Choroid plexus epithelial cell (primary cell): ENCODE measurements at places on chromosomes 6 and 20.
A peak's percentile ranks its signal among the peaks of the same experiment; 100 is the strongest.

DNA sequence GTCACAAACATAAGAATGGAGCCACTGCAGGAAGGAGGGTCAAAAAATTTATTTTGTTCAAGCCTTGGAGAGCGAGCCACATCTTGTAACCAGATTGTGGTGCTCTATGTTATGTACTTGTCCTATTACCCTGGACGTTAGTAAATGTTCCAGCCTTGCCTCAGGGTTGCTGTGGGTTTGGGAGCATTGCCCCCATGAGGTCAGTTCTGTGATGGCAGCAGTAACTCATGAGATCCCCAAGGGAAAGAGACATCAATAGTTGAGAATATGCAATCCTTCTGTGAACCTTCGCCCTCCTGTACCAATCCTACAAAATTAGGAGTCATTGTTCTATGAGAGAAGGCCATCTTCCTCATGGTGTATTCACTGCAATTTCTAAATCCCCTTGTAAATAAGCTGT lies 16.4 kb upstream of the CFAP206 start:
- peak; percentile 50 for DNase-seq

- DNase-seq, result no peak
These were observed 10.9 kb upstream of the SLC17A5 start for GRCh38 chr6:73664701-73665100.

GRCh38 chr20:38252292-38253288 lies 7.9 kb downstream of the KIAA1755 start:
- DNase-seq, result peak; percentile 53

GRCh38 chr6:88775866-88776571 lies 187.4 kb downstream of the RNGTT start:
- DNase-seq, result no peak

GRCh38 chr6:136669299-136669699 lies 119.1 kb upstream of the MAP7 start:
- DNase-seq, result peak; percentile 98

DNA sequence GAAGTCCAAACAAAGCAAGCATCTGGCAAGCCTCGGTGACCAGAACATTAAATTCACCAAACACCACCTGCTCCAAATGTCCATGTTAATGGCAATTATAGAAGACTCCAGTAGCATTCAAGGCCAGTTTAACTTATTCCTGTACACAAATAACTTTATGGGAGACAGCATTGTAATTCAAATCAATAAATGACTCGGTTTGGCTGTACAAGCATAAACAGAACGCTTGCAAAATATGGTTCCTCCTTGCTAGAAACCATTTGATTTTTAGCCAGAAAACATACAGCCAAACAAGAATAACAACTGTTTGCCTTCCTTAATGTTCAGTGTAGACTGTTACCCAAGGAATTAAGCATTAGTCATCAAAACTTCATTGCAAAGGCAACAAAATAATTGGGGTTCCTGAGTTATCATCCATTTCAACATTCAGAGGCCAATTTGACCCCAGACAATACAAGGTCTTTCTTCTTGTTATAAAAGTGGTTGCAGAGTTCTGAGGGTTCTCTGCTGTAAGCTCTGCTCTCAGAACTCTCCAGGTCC lies 125.1 kb downstream of the BFSP1 start:
- DNase-seq, result no peak

DNA sequence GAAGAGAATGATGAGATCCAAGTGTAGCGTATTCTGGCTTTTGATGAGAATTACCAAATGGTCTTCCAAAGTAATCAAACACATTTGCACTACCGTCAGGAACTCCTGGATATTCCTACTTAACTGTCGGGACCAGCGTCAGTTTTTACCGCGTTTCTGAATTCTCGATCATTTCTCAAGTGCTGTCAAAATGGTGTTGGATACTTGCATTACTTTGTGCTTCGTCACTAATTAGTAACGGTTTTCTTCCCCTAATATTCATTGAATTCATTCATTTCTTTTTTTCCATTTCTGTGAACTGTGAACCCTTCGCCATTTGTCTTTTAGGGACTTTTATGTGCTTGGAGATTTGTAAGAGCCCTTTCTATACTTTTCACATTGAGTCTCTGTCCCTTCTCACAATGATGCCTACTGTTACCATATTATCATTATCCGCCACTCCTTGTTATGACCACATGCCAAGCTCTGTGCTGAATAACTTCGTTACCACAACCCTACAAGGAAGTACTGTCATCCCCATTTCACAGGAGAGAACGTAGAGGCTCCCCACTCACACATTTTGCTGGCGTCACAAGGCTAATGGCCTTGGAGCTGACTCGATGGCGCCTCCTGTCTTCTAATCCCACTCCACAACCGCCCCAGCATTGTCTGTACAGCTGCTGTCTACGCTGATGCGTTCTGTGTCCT lies 74.2 kb upstream of the QKI start:
- DNase-seq, result no peak

- DNase-seq, result no peak
These were observed 205.1 kb downstream of the ANKRD60 start for GRCh38 chr20:58023346-58023745.

- DNase-seq, result peak; percentile 35
These were observed 91.0 kb downstream of the GFRA4 start for GRCh38 chr20:3572151-3572550.

GRCh38 chr6:158762787-158763433 lies 56.3 kb downstream of the EZR start:
- no peak for DNase-seq

DNA sequence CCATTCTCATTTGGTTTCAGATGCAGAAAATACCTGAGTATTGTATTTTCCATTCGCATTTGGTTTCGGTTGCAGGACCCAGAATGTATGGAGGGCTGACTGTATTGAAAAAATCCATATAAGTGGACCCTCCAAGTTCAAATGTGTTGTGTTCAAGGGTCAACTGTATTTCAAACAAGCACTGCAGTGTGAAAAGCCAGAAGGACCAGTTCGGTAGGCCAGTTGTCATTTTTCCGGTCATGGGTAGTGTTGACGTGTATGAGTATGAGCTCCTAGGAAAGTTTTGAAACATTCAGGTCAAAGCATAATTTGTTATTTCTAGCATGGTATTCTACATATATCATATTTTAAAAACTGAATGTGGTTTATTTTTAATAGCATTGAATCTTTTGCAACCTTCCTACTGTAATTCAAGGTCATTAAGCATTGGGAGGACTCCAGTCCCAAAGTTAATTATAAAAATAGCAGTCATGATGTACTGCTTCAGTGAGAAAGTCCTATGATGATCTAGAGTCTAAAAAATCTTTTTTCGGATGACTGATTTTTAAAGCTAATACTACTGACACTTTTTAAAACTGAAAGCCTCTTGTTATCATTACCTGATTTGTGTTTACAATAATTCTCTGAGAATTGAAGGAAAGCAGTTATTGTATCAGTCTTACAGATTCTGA lies 18.9 kb downstream of the NHSL1 start:
- DNase-seq, result no peak

- peak; percentile 90 for DNase-seq
These were observed 67.2 kb upstream of the TBC1D7 start for GRCh38 chr6:13395272-13396237.

- DNase-seq, result peak; percentile 72
These were observed 28.3 kb downstream of the MRS2 start for GRCh38 chr6:24431045-24431451.

- peak; percentile 25 for DNase-seq
These were observed 13.7 kb downstream of the KLHL31 start for GRCh38 chr6:53651764-53652401.

DNA sequence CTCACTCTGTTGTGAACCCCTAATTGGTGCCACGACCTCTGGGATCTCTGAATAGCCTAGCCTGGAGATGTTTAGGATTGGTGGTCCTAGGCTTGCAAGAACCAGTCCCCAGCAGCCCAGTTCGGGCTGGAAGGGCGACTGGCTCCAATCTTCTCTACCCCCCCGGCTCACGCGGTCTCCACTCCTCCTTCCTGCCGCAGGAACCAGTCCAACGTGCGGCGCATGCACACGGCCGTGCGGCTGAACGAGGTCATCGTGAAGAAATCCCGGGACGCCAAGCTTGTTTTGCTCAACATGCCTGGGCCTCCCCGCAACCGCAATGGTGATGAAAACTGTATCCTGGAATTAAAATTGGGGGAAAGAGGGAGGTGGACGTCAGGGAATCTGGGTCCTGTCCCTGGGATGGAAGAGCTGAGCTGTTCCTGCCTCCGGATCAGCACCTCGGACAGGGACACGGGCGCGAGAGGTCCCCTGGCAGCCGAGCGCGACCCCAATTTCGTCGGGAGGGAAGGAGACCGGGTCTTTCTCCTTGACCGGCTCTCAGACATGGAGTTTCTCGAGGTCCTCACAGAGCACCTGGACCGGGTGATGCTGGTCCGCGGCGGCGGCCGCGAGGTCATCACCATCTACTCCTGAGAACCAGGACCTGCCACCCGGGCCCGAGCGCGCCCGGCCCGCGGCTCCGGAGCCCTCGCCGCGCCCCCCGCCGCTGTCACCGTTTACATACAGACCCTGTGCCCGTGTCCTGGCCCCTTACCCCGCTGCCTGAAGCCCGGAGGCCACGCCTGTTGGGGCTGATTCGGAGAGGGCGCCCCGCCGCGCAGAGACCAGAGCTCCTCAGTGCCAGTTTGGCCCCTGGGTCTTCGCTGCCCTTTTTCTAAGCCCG lies 28.2 kb downstream of the SLC12A5 start:
- DNase-seq, result peak; percentile 52

GRCh38 chr6:143999406-143999805 lies 8.7 kb downstream of the PLAGL1 start:
- peak; percentile 74 for DNase-seq

GRCh38 chr20:34526466-34526865 lies 10.2 kb downstream of the DYNLRB1 start:
- no peak for DNase-seq

- no peak for DNase-seq
These were observed 110.5 kb downstream of the RTN4IP1 start for GRCh38 chr6:106518748-106519147.

DNA sequence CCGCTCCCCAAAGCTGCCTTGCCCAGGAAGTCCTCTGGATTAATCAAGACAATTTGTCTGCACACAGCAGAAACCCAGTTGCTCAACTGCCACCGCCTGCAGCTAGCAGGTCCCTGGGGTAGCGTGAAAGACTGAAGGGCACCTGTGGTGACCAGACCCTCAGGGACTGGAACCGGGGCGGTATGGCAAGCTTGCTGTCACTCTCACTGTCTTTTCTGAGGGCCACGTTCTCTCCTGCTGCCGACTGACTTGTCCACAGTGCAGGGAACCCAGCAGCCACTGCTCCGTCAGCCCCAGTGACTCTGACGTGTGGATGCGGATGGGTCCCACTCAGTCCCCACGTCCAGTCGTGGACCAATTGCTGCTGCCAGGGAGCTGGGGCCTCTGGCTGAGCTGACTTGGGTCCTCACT lies 72.8 kb upstream of the PMEPA1 start:
- DNase-seq, result no peak

DNA sequence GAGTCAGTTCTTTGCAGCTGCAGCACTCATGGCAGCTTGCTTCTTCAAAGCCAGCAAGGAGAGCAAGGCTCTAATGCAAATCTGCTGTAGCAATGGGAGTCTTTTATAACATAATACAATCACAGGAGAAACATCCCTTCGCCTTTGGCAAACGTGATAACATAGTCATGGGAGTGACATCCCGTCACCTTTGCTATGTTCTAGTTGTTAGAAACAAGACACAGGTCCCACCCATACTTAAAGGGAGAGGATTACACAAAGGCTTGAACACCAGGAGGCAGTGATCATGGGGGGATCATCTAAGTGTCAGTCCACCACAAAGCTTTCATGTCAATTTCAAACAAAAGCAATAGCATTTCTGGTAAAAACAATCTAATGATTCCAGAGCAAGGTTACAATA lies 40.1 kb upstream of the PHACTR2 start:
- no peak for DNase-seq

- no peak for DNase-seq
These were observed 31.6 kb downstream of the GSTA2 start for GRCh38 chr6:52731719-52732118.

- DNase-seq, result peak; percentile 77
These were observed 14.4 kb downstream of the SNRPC start for GRCh38 chr6:34771727-34772126.

- no peak for DNase-seq
These were observed 328.6 kb upstream of the PLCB4 start for GRCh38 chr20:8740265-8740664.

GRCh38 chr20:51679254-51679921 lies 88.8 kb downstream of the ATP9A start:
- no peak for DNase-seq

- DNase-seq, result no peak
These were observed 10.8 kb upstream of the AKAP7 start for GRCh38 chr6:131124336-131125071.

DNA sequence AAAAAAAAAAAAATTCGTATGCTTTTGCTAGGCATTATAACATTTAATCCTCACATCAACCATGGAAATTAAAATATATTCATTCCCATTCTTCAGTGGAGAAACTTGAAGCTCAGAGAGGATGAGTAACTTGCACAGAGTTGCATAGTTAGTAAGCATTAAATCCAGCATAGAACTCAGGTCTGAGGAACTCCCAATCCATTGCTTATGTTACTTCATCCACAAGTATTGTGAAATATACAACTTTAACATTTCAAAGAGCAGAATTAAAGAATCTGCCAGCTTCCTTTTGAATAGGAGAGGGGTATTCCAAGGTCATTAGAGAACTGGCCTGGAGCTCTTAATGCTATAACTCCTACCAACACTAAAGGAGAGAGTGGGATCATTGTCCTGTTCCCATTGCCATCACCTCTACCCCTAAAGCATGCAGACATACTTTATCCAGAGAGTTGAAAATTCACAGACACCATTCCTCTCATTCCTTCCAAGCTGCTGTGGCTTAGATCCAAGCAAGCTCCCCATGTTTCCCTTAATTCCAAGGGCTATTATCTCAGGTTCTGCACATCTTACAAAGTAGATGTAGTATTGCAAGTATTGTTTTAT lies 91.9 kb downstream of the FLRT3 start:
- DNase-seq, result peak; percentile 35

DNA sequence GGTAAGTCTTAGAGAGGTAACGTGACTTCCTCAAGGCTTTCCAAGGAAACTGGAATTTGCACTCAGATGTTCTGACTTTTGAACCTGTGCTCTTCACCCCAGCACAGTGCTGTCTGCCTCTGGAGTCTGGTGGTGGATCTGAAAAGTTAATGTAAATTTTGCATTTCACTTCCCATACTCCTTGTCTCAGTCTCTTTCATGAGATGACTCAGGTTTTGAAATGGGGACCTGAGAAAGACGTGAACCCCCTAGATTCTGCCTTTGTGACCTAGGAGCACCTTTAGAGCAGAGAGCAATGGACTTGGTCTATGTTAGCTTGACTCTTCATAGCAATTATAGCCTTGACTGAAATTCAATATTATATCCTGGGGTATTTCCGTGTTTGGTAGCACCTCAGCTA lies 223.0 kb downstream of the QKI start:
- no peak for DNase-seq

GRCh38 chr20:63409834-63410435 lies 48.8 kb upstream of the CHRNA4 start:
- no peak for DNase-seq

DNA sequence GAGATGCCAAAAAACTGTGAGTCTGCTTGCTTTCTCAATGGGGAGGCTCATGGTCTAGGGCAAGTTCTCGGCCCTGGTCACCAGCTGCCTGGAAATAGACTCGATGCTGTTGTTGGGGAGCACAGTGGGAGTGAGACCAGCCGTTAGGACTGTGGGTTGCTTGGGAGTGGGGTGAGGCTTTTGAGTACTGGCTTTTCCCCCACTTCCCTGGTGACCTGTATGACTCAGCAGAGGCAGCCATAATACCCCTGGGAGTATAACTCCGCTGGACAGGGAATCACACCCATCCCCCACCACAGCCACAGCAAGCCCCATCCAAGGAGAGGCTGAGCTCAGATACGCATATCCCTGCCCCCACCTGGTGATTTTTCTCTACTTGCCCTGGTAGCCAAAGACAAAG lies 48.9 kb upstream of the OGFRL1 start:
- peak; percentile 48 for DNase-seq
